ENCODE measurements at places on chromosomes 7 and 10.

- DNase-seq = no peak
These were observed 147.9 kb downstream of the PPP1R9A start for GRCh38 chr7:95055295-95055694.

GRCh38 chr10:118504467-118505205, 90.8 kb downstream of the PRLHR start:
- no peak for DNase-seq

- no peak for DNase-seq
These were observed 22.1 kb downstream of the RAMP3 start for GRCh38 chr7:45179666-45180065.

- DNase-seq = no peak
These were observed 43.4 kb downstream of the GLI3 start for GRCh38 chr7:42193471-42194129.

DNA sequence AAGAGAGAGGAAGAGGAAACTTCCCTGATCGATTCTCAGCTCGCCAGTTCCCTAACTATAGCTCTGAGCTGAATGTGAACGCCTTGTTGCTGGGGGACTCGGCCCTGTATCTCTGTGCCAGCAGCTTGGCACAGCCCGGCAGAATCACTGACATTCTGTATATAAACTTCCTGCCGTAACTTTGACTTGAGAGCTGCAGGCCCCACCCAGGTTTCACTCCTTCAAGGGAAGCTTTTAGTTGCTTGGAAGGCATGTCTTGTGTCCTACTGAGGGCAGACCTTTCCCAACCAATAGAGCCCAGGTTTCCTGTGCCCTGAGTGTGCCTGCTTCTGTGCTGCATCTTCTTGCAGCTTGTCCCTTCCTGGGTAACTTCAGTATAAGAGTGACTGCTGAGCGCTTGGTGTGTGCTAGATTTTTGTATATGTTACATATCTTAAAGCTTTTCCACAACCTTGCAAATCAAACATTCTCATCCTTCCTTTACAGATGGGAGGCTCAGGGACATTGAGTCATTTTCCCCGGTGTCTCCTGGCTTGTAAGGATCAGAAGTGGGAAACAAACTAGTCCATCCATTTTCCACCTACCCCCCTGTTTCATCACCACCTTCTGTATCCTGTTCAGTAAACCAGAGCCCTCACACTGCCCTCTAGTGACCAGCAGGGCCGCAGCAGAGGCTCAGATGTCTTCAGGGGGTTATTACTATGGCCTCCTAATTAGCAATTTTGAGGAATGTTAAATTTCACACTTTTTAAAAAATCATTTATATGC, 225.2 kb upstream of the PRSS58 start:
- peak; percentile 44 for DNase-seq

DNA sequence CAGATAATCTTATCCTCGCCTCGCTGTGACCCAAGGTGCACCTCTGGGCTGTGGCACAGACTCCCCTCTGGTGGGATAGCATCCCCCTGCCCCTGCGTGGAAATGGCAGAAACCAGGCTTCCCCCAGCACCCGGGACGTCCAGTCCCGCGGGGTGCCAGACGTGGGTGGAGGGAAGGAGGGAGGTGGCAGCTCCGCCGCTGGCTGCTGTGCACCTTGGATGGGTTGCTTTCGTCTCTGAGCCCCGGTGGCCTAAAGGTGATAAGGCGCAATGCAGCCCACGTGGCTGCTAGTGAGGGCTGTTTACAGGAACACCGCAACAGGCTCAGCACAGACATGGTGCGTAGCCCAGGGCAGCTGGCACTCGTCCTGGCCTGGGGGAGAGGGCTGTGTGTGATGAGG, 13.6 kb upstream of the PDGFA start:
- DNase-seq = no peak

- no peak for DNase-seq
These were observed 12.8 kb downstream of the RHEB start for GRCh38 chr7:151506901-151507382.

DNA sequence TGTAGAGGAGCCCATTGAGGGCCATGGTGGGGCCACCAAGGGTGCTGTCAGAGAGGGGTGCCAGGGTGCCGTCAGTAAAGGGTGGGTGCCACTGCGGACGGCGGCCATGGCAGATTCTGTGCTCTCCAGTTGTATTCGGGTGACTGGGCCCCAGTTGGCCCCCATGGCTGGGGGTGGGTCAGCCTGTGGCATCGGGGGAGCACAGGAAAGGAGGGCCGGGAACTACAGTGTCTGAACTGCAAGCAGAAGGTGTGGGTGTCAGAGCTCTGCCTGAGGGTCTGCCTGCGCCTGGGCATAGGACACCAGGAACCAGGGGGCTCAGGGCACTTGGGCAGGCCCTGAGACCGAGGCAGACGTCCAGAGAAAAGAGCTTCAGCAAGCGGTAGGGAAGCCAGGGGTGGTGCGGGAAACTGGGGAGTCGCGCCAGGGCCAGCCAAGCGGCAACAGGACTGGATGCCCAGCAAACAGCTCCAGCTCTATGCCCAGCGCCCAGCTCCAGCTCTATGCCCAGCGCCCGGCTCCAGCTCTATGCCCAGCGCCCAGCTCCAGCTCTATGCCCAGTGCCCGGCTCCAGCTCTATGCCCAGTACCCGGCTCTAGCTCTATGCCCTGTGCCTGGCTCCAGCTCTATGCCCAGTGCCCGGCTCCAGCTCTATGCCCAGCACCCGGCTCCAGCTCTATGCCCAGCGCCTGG, 502.3 kb upstream of the FOXK1 start:
- DNase-seq = no peak

- DNase-seq = no peak
These were observed 231.1 kb upstream of the ZNF32 start for GRCh38 chr10:43879742-43880141.

- DNase-seq = no peak
These were observed 1.6 kb upstream of the ARHGAP12 start for GRCh38 chr10:31930023-31930751.

- no peak for DNase-seq
These were observed 4.8 kb upstream of the CALHM1 start for GRCh38 chr10:103463499-103463898.

- DNase-seq = no peak
These were observed 114.1 kb upstream of the NRP1 start for GRCh38 chr10:33448421-33449140.

GRCh38 chr10:16585103-16585502, 63.4 kb upstream of the C1QL3 start:
- no peak for DNase-seq

DNA sequence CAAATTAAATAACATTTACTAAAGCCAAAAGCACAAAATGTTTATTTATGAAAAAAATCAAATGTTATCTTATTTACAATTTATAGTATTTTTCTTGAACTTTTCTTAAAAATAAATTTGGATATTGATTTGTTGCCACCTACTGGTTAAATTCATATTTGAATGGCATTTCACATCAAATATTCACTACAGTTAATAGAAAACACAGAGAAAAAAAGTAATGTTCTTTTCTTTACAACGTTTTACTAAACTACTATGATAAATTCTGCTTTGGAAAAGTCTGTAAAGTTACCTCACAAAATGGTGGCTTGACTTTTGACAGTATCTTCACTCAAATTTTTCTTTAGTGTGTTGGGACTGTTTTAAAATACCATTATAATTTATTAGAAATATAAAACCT, 52.7 kb downstream of the SRPK2 start:
- no peak for DNase-seq

DNA sequence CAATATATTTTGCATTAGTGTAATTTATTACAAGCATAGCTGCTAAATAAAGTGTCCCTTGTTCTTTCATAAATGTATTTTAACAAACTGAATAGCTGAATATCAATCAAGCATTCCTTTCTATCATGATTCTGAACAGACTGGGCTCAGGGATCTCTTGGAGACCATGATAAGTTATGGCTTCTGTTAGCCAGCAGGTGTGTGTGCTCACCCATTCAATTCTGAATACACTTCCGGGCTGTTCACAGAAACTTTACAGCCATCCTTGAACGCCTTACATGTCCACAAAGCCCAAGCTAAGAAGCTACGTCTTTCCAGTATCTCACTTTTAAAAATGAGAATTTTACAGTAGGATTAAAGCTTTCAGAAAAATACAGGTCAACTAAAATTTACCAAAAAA, 115.1 kb downstream of the SVIL start:
- no peak for DNase-seq

- no peak for DNase-seq
These were observed 89.1 kb downstream of the CUX1 start for GRCh38 chr7:101906291-101907240.

GRCh38 chr7:2710286-2710655, 22.3 kb downstream of the AMZ1 start:
- peak; percentile 45 for DNase-seq

Measured in activated CD4-positive, alpha-beta T cell treated with anti-CD3 and anti-CD28 coated beads for 4 hours (primary cell).